G401 (cell line): ENCODE measurements at places on chromosomes 7 and 10. TPM values are rescaled to one million over a fixed set of nuclear protein-coding genes. Genes with fewer than 3 reads are reported as not detected.
A peak's percentile ranks its signal among the peaks of the same experiment; 100 is the strongest.

Gene ANKRD2
- total RNA-seq: 0.41 and 3.4 TPM in 2 replicates

- DNase-seq: no peak
Measured at GRCh38 chr7:144438759-144439158, 35.3 kb upstream of the NOBOX start.

DNA sequence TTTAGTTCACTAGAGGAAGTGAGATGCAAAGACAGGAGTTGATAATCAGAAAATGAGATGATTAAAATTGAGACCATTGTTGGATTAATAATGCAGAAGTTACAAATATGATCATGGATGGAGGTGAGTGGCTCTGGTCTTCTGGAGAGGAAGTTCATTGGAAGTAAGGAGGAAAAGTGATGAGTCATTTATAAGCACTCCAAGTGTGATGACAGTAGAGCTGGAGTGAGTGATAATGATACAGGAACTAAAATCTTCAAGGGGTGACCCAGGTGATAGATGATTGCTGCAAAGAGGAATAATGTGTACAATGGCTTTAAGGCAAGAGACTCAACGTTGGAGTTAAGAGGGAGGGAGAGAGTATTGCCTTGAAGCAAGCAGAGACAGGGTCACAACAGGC is 20.7 kb downstream of the ZNF32 start:
- DNase-seq: no peak

Gene CUZD1
- total RNA-seq: 1.7 and 1.8 TPM in 2 replicates

- DNase-seq: no peak
Measured at GRCh38 chr10:89309156-89310055, 7.6 kb downstream of the IFIT2 start.

GRCh38 chr10:20883552-20883951 is 13.6 kb downstream of the NEBL start:
- DNase-seq: no peak

DNA sequence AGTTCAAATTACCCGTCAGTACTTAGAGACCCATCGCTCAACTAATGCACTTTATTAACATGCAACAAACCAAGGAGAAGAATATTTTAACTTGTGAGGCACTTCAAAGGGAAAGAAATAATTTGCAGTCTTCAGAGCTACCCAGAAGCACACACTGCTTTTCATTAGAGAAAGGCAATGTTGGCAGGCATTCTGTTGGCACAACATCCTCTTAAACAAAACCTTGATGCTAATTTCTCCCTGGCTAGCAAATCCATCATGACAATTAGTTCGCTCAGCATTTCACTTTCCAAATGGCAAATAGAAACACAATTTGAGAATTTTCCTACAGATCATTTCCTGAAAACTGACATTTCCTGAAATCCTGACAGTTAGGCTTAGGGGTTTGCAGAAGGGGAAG is 155.6 kb upstream of the FAM13C start:
- peak; percentile 44 for DNase-seq

GRCh38 chr7:29424984-29425309 is 138.7 kb upstream of the PRR15 start:
- no peak for DNase-seq

DNA sequence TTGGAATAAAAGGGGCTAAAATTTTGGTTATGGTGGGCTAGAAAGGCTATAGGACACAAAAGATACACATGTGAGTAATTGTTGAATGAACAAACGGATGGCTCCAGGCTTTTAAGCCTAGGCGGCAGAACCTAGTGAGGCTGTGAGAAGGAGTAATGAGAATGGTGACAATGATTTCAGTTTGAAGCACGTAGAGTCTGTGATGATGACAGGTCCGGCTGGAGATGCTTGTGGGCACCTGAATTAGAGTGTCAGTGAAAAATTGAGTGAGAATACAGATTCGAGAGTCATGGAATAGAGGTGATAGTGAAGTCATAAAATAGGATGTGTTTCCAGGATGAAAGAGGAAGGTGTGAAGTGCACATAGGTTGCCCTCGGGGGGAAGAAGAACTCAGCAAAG is 170.6 kb downstream of the TMEM178B start:
- no peak for DNase-seq

Gene PTN
- not detected in 2 replicates for total RNA-seq

- DNase-seq: no peak
Measured at GRCh38 chr7:68200051-68200670, 1203.5 kb downstream of the TYW1 start.

DNA sequence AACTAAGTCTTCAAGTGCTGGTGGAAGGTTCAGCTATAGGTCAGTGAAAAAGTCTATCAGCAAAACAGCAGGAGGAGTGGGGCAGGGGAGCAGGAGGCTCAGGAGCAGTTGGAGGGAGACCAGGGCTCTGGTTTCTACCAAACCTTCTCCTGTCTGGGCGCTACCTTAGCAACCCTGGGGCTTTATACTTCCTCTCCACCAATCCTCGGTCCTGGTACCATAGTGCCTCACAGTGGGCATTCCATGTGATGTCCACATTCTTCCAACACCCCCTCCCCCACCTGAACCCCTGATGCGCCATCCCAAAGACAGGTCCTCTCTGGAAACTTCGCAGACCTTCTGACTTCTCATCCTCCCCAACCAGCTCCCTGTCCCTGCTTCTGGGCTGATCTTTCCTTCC is 25.3 kb upstream of the ACSM6 start:
- DNase-seq: no peak

Gene CALHM2
- 0.68 and 2.0 TPM in 2 replicates for total RNA-seq

- DNase-seq: no peak
Measured at GRCh38 chr7:19744075-19744474, 29.3 kb downstream of the TMEM196 start.

GRCh38 chr10:21495002-21495751 is 30.3 kb downstream of the SKIDA1 start:
- no peak for DNase-seq

GRCh38 chr7:155803418-155804376 is 8.6 kb downstream of the SHH start:
- no peak for DNase-seq

Gene CWF19L1
- 38.6 and 46.6 TPM in 2 replicates for total RNA-seq

DNA sequence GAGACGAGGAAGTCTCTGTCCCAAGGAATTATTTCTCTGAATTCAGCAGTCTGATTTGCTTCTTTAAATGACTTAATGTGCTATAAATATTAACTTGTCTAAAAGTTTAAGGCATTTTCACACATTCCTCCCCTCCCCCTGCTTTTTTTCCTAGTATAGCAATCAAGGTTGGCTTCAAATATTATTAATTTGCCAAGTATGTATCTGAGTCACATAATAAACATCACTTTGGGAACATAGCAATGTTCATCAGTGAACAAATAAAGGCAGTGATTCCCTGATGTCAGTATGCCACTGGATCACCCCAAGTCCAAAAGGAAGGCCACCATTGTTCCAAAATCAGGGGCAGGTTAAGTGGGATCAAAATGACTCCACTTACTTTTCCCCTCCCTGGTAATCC is 40.5 kb downstream of the PDE6C start:
- no peak for DNase-seq

DNA sequence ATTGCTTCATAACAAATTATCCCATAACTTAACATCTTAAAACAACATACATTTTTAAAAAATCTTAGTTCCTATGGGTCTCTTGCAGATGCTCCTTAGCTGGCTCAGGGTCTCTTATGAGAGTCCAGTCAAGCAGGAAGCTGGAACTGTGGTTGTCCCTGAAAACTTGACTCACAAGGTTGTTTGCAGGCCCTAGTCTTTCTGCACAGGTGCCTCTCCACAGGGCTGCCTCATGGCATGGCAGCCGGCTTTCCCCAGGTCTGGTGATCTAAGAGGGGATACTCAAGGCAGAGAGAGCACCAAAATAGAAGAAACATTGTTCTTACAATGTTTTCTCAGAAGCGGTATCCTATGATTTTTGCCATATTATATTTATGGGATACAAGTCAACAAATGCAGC is 127.1 kb downstream of the CDK14 start:
- no peak for DNase-seq

Gene WNT8B
- 0.44 TPM in 1 of 2 replicates, not detected in the other for total RNA-seq
